ENCODE measurements at places on chromosomes 4 and X. TPM values are rescaled to one million over a fixed set of nuclear protein-coding genes. Genes with fewer than 3 reads are reported as not detected.

The RASL11B gene
- total RNA-seq = not detected

- DNase-seq = no peak
Observed at GRCh38 chr4:118173126-118173525, 138.8 kb downstream of the NDST3 start.

The LPAR4 gene
- total RNA-seq = not detected

The PCSK1N gene
- 14.2 TPM for total RNA-seq

GRCh38 chr4:83266689-83267088, 17.9 kb downstream of the COQ2 start:
- DNase-seq = no peak

The FGFR3 gene
- 0.12 TPM for total RNA-seq

- DNase-seq = no peak
Observed at GRCh38 chrX:24264383-24264782, 49.5 kb downstream of the SUPT20HL2 start.

Data from T-helper 17 cell (primary cell).